Mesenchymal stem cell (in vitro differentiated cells and primary cell): ENCODE measurements at places on chromosomes 2 and 18.

- H3K4me1 ChIP-seq = peaks cover 2% of the 10 kb centered on the region
- H3K4me3 ChIP-seq = no peak overlapping the region
- H3K27ac ChIP-seq = no peak overlapping the region
- DNase-seq = no peak
Observed at GRCh38 chr18:12886498-12887126, 2.6 kb upstream of the PTPN2 start.

GRCh38 chr18:58046093-58046793 is 2.2 kb downstream of the NEDD4L start:
- H3K36me3 ChIP-seq = no peaks in the 10 kb centered on the region
- DNase-seq = no peak
- H3K4me1 ChIP-seq = peaks cover 3% of the 10 kb centered on the region
- no peaks in the 10 kb centered on the region for H3K27me3 ChIP-seq
- no peak overlapping the region for H3K4me3 ChIP-seq

- no peak overlapping the region for H3K4me3 ChIP-seq
- no peak overlapping the region for H3K27ac ChIP-seq
- no peak for DNase-seq
- H3K36me3 ChIP-seq = no peaks in the 10 kb centered on the region
Observed at GRCh38 chr18:28015671-28016070, 161.3 kb downstream of the CDH2 start.

DNA sequence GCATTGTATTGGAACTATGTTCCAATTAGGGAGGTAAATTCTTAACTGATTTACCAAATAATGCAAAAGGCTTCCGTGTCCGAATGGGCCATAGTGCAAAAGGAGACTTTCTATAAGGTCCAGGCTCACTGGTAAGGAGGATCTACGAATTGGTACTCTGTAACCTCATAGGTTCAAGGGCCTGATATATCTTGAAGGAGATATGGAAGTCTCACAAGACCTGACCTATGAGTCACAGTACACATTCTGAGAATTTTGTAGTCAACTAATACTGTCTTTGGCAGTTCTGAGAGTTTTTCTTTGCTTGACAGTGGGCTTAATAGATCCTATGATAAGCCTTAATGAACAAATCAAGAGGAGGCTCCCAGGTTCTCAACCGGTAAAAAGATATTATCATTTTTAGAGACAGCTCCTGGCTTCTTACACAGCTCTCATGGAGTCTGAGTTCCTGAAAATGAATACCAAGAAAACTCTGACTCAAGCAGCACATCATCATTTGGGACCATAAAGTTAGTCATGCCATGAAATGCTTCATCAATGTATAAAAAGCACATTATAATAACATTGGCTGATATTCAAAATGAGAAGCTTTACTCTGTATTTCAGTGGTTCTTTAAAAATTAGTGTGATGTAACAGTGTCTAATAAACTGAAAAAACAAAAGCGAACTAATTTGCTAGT is 1275.2 kb upstream of the CRIM1 start:
- no peaks in the 10 kb centered on the region for H3K36me3 ChIP-seq
- H3K27me3 ChIP-seq = no peaks in the 10 kb centered on the region
- no peaks in the 10 kb centered on the region for H3K4me1 ChIP-seq
- no peak for DNase-seq

DNA sequence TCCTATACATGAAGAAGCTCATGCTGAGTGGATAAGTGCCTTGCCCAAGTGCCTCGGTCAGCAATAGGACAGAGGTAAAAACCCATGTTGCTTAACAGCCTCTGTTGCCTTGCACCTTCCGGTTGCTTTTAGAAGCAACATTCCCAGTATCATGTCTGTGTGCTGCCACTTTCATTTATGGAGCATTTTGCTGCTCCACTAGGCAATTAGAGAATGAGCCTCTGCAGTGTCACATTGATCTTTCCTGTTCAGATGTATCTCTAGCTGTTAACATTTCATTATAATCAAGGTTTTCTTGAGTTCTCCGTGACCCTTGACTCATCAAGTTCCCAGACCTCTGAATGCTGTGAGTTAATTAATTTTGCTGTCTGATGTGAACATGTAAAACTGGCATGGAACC is 134.5 kb upstream of the EPB41L3 start:
- no peaks in the 10 kb centered on the region for H3K36me3 ChIP-seq
- H3K27me3 ChIP-seq = no peaks in the 10 kb centered on the region
- no peak overlapping the region for H3K27ac ChIP-seq
- DNase-seq = no peak
- no peak overlapping the region for H3K4me3 ChIP-seq

- no peak overlapping the region for H3K4me3 ChIP-seq
- no peak overlapping the region for H3K27ac ChIP-seq
- no peaks in the 10 kb centered on the region for H3K4me1 ChIP-seq
Observed at GRCh38 chr2:129180124-129180716, 799.2 kb upstream of the RAB6C start.

DNA sequence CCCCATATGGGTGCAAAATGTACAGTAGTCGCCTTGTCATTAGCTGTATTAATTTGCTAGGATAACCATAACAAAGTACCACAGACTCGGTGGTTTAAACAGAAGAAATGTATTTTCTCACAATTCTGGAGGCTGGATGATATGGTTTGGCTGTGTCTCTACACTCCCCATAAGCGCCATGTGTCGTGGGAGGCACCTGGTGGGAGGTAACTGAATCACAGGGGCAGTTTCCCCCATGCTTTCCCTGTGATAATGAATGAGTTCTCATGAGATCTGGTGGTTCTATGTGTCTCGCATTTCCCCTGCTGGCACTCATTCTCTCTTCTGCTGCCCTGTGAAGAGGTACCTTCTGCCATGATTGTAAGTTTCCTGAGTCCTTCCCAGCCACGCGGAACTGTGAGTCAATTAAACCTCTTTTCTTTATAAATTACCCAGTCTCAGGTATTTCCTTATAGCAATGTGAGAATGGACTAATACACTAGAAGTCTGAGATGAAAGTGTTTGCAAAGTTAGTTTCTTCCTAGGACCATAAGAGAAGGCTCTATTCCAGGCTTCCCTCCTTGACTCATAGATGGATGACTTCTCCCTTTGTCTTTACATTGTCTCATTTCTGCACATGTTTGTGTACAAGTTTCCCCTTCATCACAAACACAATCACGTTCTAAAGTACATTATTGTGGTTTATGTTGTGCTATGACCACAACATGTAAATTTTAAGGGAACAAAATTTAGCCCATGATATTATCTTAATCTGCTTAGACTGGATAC is 1442.6 kb downstream of the SUCLG1 start:
- no peaks in the 10 kb centered on the region for H3K4me1 ChIP-seq
- H3K4me3 ChIP-seq = no peak overlapping the region
- H3K27ac ChIP-seq = no peak overlapping the region
- no peaks in the 10 kb centered on the region for H3K27me3 ChIP-seq

DNA sequence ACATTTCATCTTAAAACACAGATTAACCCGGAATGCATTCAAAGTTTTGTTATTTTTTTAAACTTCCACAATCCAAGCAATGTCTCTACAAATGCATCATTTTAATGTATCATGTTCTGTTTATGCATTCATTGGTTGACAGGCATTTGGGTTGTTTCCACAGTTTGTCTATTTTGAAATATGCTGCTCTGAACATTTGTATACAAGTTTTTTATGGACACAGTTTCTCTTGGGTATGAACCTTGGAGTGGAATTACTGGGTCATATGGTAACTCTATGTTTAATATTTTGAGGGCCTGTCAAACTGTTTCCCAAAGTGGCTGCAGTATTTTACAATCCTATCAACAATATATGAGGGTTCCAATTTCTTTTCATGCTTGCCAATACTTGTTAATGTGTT is 57.3 kb downstream of the GULP1 start:
- no peaks in the 10 kb centered on the region for H3K27me3 ChIP-seq
- no peaks in the 10 kb centered on the region for H3K36me3 ChIP-seq
- no peaks in the 10 kb centered on the region for H3K4me1 ChIP-seq
- H3K27ac ChIP-seq = no peak overlapping the region
- H3K4me3 ChIP-seq = no peak overlapping the region

- no peaks in the 10 kb centered on the region for H3K27me3 ChIP-seq
- H3K27ac ChIP-seq = no peak overlapping the region
- no peak overlapping the region for H3K4me3 ChIP-seq
- no peaks in the 10 kb centered on the region for H3K36me3 ChIP-seq
Observed at GRCh38 chr2:35852-36251, 10.5 kb downstream of the FAM110C start.

GRCh38 chr18:14974088-14974487 is 226.1 kb downstream of the ANKRD30B start:
- no peak overlapping the region for H3K27ac ChIP-seq
- no peaks in the 10 kb centered on the region for H3K4me1 ChIP-seq
- H3K27me3 ChIP-seq = no peaks in the 10 kb centered on the region
- no peaks in the 10 kb centered on the region for H3K36me3 ChIP-seq
- no peak overlapping the region for H3K4me3 ChIP-seq

DNA sequence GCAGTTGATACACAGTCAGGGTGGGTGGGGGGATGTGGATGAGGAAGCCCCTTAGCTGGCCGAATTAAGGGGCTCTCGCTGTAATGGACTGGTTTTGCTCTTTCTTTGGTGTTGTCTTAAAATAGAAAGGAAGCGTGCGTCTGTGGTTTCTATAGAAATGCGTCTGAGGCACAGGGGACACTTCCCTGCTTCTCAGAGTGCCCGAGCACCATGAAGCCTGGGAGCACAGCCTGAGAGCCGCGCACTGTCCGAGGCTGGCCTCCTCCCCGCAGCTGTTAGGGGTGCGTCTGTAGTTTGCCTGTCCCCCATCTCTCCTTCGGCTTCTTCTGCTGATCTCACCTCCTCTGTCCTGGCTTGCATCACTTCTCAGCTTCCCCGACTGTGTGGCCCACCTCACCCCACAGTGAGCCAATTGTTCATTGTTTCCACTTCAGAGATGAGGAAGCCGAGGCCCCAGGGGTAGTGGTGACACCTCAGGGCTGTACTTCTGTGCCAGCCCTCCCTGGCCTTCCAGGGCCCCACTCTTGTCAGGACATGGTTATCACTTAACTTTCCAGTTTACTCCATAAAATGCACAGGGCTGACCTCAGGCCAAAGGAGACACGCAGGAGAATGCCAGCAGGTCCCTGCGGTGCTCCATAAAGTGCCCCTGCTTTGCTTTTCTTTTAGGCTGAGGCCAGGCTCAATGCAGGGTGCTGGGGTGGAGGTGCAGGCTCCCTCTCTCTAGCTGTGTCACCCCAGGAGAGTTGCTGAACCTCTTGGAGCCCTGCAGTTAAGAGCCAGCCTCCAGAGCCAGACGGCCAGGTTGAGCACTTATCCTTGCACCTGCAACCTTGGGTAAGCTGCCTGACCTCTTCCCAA is 210.6 kb downstream of the SEPTIN10 start:
- peaks cover 23% of the 10 kb centered on the region for H3K36me3 ChIP-seq
- DNase-seq = no peak
- H3K4me3 ChIP-seq = no peak overlapping the region
- H3K27ac ChIP-seq = no peak overlapping the region

DNA sequence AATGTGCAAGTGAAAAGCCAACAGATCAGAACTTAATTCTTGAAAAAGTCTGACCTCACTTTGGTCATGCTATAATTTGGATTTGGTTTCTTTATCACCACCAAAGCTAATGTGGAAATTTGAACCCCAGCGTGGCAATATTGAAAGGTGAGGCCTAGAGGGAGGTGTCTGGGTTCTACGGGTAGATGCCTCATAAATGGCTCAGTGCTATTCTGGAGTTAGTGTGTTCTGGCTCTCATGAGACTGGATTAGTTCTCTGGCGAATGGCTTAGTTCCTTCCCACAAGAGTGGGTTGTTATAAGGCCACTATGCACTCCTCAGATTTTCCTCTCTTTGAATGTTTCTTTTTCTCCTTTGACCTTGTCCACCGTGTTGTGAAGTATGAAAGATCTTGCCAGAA is 22.3 kb downstream of the ORC4 start:
- peak; percentile 17 for DNase-seq
- no peaks in the 10 kb centered on the region for H3K4me1 ChIP-seq

- no peaks in the 10 kb centered on the region for H3K36me3 ChIP-seq
- DNase-seq = no peak
- H3K4me3 ChIP-seq = no peak overlapping the region
- H3K4me1 ChIP-seq = no peaks in the 10 kb centered on the region
- peaks cover 32% of the 10 kb centered on the region for H3K27me3 ChIP-seq
- H3K27ac ChIP-seq = no peak overlapping the region
Observed at GRCh38 chr2:134023854-134024253, 230.0 kb upstream of the MGAT5 start.

- no peaks in the 10 kb centered on the region for H3K27me3 ChIP-seq
- H3K4me1 ChIP-seq = peaks cover 3% of the 10 kb centered on the region
- no peak overlapping the region for H3K4me3 ChIP-seq
- H3K36me3 ChIP-seq = no peaks in the 10 kb centered on the region
Observed at GRCh38 chr2:103788951-103789350, 1027.1 kb downstream of the TMEM182 start.

- no peaks in the 10 kb centered on the region for H3K4me1 ChIP-seq
- H3K4me3 ChIP-seq = no peak overlapping the region
- H3K36me3 ChIP-seq = no peaks in the 10 kb centered on the region
- H3K27ac ChIP-seq = peak overlapping the region; percentile 44
- DNase-seq = no peak
- H3K27me3 ChIP-seq = no peaks in the 10 kb centered on the region
Observed at GRCh38 chr18:53795610-53796009, 428.9 kb downstream of the MBD2 start.

DNA sequence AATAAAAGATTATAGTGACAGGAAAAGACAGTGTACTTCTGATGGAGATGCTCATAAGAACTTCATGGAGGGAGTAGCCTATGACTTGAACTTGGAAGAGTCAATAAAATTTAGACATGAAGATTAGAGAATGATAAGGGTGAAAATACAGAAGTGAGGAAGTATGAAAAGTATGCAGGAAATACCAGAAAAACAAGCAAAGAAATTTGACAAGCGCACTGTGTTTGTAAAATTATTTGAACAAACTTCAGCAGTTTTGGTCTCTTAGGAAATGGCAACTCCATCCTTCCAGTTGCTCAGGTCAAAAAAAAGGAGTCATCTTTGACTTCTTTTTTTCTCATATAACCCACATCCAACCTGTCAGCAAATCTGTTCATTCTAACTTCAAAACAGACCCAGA is 864.0 kb upstream of the ZEB2 start:
- H3K27me3 ChIP-seq = no peaks in the 10 kb centered on the region
- no peaks in the 10 kb centered on the region for H3K36me3 ChIP-seq
- no peak overlapping the region for H3K4me3 ChIP-seq
- H3K27ac ChIP-seq = no peak overlapping the region
- DNase-seq = no peak

- no peak overlapping the region for H3K4me3 ChIP-seq
- peak; percentile 99 for DNase-seq
- peaks cover 12% of the 10 kb centered on the region for H3K36me3 ChIP-seq
- no peaks in the 10 kb centered on the region for H3K27me3 ChIP-seq
Observed at GRCh38 chr2:128301501-128301966, 17.1 kb downstream of the HS6ST1 start.

GRCh38 chr2:72133721-72134407 is 13.8 kb downstream of the CYP26B1 start:
- peaks cover 49% of the 10 kb centered on the region for H3K36me3 ChIP-seq
- DNase-seq = no peak
- no peak overlapping the region for H3K4me3 ChIP-seq
- peaks cover 17% of the 10 kb centered on the region for H3K4me1 ChIP-seq
- H3K27ac ChIP-seq = no peak overlapping the region
- H3K27me3 ChIP-seq = no peaks in the 10 kb centered on the region

- peaks cover 6% of the 10 kb centered on the region for H3K4me1 ChIP-seq
- H3K27me3 ChIP-seq = no peaks in the 10 kb centered on the region
- H3K4me3 ChIP-seq = no peak overlapping the region
- peak overlapping the region; percentile 30 for H3K27ac ChIP-seq
Observed at GRCh38 chr2:231810905-231811304, 24.7 kb downstream of the COPS7B start.

GRCh38 chr2:219002395-219003266 is 9.4 kb upstream of the CRYBA2 start:
- no peak for DNase-seq
- no peak overlapping the region for H3K4me3 ChIP-seq
- peaks cover 86% of the 10 kb centered on the region for H3K27me3 ChIP-seq
- H3K4me1 ChIP-seq = peaks cover 19% of the 10 kb centered on the region
- no peak overlapping the region for H3K27ac ChIP-seq

GRCh38 chr2:223633656-223634055 is 31.5 kb upstream of the SCG2 start:
- DNase-seq = peak; percentile 17
- H3K4me3 ChIP-seq = no peak overlapping the region
- no peaks in the 10 kb centered on the region for H3K27me3 ChIP-seq
- no peak overlapping the region for H3K27ac ChIP-seq
